MM.1S (cell line): ENCODE measurements at places on chromosomes 6 and 20.

DNA sequence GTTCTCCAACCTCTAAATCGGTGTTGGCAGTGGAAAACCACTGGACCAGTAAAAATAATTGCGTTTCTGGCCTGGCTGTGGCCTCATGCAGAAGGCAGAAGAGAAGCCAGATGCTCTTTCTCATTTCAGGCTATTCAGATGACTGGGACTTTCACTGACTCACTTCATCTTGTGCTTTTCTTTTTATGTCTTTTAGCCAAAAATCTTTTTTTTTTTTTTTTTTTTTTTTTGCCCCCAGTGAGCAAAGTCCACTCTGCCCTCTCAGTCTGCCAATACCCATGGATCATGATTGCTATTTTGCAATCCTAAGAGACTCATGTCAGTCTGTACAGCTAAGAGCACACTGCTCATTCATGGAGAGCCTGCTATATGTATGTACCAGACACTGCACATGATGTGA, 962.5 kb downstream of the KIF16B start:
- DNase-seq = no peak

- no peak for DNase-seq
These were observed 326.1 kb upstream of the CNR1 start for GRCh38 chr6:88492241-88492640.

DNA sequence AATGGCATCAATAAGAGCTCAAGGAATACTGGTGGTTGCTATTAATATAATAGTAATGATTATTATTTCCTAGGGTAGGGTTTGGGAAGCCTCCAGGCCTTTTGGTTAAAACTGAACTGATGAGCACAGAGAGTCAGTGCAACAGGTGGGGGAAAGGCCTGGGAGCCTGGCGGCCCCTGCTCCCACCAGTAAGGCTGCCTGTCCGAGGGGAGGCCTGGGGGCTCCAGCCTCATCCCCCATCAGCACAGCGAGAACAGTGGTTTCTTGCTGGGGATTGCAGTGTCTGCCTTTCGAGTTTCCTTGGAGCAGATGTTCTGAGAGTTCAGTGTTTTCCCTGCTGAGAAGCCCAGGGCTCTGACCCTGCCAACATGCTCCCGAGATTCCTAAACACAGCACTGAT, 340.4 kb downstream of the CDH26 start:
- no peak for DNase-seq

DNA sequence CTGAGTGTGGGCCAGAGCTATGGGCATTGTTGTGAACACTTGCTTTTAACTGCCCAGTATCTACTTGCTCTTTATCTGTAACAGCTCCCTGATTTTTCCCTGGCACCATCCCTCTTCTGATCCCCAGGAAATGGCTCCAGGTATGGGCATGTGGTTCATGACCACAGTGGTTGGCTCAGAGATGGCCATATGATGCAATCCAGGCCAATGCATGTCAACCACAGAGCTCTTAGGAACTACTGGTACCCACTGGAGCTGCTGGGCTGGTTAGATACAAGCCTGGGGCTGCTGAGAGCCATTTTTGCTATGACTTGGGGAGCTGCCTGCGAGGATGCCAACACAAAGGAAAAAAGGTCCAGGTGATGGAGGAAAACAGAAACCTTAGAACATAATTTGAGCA, 55.6 kb downstream of the KCNB1 start:
- DNase-seq = no peak

DNA sequence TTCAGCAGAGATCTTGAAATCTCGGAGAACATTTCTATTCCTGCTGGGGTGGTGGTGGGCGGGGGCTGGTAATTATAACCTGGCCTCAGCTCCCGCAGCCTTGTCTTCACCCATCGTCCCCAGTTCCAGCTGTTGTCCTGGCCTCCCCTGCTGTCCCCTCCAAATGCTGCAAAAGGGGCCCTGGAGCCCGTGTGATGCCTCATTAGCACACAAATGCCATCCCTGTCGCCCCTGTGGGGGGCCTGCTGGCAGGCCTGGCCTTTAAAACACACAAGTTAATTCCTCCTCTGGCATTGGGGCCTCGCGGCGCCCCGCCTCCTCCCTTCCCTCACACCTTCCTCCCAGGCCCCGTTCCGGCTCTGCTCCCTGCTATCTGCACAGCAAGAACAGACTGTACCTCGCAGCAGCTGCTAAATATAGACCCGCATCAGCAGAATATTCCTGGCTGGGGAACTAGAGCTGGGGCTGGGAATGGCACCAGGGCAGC, 85.7 kb downstream of the CDH22 start:
- DNase-seq = no peak

GRCh38 chr20:51318058-51318949, 224.2 kb downstream of the NFATC2 start:
- no peak for DNase-seq

GRCh38 chr6:169019727-169020491, 233.7 kb downstream of the THBS2 start:
- DNase-seq = no peak

DNA sequence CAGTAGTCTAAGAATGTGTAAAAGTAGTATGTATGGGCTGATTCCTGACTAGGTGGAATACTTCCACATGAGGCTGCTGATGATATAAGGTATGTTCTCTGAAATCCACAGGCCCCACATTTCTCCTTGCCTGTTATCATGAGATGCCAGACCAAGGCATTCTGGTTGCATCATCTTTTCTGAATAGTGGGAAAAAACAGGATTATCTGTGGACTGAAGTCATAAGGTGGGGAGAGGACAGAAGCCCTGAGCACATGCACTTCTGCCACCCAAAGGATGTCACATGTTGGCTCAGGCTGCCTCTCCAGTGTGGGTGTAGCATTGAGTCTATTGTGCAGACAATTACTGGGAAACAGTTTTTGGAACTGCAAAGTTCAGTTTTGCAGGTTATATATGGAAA, 184.5 kb upstream of the RAB32 start:
- DNase-seq = no peak

DNA sequence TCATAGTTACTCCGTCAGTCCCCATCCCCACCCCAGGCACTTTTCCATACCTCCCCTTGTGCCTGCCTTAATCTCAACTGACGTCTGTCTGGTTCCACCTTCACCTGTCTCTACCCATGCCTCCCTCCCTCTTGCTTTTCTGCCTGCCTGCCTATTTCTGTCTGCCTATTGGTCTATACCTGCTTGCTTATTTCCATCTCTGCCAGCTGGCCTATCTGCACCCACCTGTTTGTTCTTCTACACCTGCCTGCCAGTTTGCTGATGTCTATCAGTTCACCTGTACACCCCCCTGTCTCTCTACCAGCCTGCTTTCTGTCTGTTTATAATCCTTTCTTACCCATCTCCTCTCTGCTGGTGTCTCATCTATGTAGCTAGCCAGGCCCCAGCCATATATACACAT, 87.5 kb downstream of the RALGAPA2 start:
- DNase-seq = no peak

DNA sequence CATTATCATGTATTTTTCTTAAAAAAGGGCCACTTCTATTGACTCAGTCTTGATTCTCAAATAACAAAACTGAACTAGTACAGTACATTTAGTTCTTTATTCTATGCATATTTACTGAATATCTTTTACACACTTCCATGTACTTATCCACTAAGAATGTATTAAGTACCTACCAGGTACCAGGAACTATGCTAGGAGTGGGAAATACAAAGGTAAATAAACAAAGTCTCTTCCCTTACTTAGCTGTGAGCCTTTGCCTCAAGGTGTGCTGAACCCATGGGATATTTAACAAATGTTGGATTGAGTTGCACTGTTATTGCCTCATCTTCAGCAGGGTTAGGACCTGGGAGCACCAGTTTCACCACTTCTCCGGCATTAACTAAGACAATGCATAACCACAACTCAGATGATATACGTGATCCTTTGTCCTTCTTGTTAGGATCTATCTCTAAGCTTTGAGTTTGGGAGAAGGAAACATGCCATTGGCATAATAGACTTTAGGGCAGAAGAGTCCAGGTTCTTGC, 533.9 kb downstream of the TFAP2B start:
- DNase-seq = no peak

DNA sequence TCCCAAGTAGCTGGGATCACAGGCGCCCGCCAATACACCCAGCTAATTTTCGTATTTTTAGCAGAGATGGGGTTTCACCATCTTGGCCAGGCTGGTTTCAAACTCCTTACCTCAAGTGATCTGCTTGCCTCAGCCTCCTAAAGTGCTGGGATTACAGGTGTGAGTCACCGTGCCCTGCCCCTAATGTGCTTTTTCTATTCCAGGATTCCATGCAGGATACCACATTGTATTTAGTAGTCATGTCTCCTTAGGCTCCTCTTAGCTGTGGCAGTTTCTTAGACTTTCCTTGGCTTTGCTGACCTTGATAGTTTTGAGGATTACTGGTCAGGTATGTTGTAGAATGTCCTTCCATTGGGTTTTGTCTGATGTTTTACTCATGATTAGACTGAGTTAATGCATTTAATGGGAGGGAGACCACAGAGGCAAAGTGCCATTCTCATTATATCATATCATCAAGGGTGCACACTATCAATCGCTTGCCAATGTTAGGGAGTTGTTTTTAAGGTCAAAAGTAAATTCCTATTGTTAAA, 39.6 kb upstream of the TNFAIP3 start:
- DNase-seq = no peak

DNA sequence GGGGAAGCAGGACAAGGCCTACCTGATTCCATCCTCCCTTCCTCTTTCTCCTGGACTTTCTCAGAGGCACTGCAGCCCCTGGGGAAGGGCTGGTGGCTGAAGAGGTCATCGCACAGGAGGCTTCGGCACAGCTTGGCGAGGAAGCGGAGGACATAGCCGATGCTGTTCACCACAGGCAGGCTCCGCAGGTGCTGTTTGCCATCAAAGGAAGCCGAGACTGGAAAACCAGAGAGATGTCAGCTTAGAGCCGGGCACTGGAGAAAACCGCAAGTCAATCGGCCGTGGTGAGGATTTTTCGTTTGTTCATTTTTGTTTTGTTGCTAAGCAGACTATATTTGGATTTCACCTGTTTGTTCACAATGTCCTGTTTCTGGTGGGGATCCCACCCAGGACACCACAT, 79.2 kb downstream of the SCML4 start:
- DNase-seq = no peak

DNA sequence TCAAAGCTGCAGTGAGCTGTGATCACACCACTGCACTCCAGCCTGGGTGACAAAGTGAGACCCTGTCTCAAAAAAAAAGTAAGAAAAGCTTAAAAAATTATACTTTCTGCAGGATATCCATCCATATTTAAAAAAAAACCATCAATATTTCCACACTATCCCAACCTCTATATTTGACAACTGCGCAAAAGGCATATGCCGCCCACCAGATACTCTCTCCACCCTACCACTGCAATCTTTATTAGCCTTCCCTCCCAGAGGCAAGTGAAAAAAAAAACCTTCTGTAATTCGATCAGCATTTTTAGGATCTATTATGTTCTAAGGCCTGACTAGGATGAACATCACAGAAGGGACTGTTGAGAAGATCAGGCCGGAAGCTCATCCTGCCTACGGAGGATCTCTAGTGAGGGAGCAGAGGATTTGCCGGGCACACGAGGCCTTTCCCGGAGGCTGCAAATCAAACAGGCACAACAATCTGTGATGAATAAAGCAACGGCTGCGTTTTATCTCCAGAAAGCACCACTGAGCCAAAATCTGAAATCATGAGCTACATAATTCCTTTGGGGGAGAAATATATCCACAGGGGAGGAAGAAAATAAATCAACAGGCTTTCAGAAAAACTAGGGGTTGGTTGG, 65.9 kb downstream of the GFOD1 start:
- no peak for DNase-seq

DNA sequence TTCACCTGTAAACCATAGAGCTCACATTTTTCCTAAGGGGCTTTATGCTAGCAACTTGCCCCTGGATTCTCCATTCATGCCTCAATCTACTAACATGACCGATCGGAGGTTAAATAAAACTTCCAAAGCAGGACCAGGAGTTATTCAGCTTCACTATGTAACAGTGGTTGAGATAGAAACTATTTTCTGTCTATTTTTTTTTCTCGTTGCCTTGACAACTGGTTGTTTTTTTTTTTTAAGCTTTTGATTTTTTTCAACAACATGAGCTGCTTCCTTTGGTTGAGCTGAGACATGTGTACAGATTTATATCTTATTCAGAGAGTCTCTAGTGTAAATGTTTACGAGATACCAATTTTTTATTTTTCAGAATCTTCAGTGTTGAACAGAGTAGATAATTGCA, 85.7 kb downstream of the SHLD1 start:
- no peak for DNase-seq

DNA sequence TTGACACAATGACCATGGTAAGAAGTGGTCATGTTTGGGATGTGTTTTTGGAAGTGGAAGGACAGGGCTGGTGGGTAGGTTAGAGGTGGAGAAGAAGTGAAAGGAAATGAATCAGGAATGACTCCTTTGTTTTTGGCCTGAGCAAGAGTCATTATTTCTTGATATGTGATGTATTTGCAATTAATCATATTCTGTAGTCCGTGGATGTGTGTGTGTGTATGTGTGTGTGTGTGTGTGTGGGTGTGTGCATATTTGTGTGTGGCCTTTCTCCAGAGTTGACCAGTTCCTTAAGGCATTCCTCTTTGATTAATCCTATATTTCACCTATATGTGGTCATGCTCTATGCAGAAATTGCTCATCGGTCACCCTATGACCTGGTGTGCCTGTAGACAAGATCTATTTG, 130.7 kb downstream of the UTRN start:
- DNase-seq = no peak

- peak; percentile 67 for DNase-seq
These were observed 64.8 kb upstream of the POU3F2 start for GRCh38 chr6:98769546-98769945.
